GF-D8 (cell line): ENCODE measurements at places on chromosomes 1 and 21.

DNA sequence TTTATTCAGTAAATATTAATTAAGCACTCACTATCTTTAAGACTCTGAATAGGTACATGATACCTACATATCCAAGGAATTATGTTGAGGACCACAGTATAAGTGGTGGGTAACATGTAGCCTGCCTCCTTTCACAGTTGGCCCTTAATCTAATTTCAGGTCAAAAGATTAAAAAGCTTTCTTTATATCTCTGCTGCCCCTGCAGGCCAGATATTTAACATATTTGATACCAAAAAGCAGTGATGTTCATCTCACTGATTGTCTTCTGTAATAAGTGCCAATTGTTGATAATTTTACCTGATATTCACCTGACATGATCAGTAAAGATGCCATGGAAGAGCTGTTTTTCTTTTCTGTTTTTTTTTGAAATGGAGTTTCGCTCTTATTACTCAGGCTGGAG is 36.5 kb downstream of the RLF start:
- no peak for DNase-seq

GRCh38 chr1:39117899-39118450 is 86.5 kb upstream of the MACF1 start:
- no peak for DNase-seq

- DNase-seq: peak; percentile 64
Observed at GRCh38 chr1:203186446-203187303, at the start of gene CHI3L1. Gene CHI3L1, minus strand, starts transcription at chr1:203186704. Its CDS starts 81 bp downstream, at chr1:203186623.

- DNase-seq: no peak
Observed at GRCh38 chr21:39818557-39818956, 48.7 kb upstream of the PCP4 start.

DNA sequence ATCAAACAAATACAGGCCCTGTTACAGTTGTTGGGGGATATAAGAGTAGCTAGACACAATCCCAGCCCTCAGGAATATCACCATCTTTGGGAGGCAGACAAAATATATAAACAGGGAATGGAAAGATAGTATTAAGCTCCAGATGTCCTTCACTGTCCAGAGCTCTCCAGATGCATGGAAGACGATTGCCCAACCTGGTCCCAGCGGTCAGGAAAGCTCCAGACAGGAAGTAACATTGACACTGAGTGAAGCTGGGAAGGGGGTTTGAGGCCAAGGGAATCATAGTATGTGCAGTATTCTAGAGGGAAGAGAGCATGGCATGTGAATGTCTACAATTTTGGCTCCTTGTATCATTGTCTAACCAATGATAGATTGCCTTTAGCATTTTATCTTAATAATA is 173.9 kb upstream of the HOOK1 start:
- DNase-seq: no peak

GRCh38 chr1:20964540-20965484 is 177.7 kb upstream of the HP1BP3 start:
- DNase-seq: peak; percentile 62

GRCh38 chr1:15938628-15939161 is 37.2 kb downstream of the ZBTB17 start:
- DNase-seq: no peak

DNA sequence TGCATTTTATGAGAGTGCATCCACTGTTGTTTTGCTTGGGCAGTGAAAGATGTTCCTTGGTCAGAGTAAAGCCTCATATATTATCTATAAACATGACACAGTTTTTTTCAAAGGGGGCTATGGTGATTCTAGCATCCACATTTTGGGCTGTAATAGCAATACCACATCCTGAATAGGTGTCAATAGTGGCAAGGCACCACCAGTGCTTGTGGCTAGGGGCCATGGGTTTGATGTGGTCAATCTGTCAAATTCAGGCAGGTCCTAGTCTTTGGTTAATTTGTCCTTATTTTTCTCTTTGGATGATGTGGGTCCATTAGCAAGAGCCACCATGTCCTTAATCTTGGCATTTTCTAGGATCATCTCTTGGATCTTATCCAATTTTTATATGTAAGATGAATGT is 13.1 kb downstream of the CD1E start:
- no peak for DNase-seq

DNA sequence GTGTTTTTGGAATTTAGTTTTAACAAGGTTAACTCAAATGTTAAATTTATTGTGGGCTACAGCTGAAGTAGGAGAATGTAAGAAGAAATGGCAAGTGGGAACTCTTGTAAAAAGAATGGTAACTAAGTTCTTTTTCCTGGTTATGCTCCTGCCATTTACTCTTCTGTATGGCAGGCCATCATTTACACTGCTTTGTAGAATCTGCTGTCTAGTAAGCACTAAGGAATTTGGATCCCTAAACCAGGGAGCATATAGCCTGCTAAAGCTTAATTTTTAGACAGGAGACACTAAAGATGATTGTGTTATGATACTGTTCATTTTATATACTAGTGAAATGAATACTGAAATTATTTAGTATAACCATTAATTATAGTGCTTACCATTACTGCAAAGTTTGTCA is 85.3 kb downstream of the CAMTA1 start:
- DNase-seq: no peak

DNA sequence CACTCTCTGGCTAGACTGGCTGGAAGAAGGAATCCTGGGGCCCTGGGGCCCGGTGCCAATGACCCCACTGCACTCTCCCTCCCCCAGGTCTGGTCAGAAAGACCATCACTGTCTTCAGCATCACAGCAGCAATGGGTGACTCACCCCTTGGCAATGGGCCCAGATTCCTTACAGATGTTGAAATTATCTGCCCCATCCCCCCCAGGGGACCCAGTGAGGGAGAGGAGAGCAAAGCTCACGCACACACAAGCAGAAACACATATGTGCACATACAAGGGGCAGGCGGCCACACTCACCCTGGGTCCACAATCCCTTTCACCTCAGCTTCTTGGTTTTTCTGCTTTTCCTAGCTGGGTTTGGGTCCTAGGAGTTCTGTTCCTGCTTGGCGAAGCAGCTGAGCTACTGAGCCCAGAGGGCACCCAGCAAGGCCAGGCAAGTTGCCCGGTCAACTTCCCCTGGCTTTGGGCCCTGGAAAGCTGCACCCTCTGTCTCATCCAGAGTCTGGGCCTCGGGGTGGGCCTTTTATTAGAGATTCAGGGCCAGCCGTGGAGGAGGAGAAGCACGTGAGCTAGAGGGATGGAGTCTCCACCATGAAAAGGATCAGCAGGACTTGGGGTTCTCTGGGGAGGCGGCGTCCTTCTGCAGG is 2.6 kb downstream of the COL16A1 start:
- no peak for DNase-seq

DNA sequence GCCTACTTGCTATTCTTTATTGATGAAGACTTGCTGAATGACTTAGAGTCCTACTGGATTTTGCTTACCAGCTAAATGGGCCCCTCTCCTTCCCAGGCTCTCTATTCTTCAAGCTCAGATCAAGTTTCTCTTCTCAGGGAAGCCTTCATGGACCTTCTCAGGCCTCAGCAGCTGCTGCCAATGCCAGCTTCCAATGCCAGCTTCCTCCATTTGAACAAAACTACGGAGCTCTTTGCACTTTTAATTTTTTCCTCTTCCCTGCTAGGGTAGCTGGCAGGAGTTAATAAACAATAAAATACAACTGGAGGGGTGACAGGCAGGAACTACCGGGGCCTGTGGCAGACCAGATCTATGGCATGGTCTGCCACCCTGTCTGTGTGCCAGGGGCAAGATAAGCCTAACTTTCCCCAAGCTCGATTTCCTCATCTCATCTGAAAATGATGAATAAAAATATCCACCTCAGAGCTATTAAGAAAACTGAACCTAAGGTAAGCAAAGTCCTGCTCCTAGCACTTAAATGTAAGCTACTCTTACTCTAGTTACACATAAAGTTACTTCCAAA is 995 bp upstream of the IPO13 start:
- no peak for DNase-seq

DNA sequence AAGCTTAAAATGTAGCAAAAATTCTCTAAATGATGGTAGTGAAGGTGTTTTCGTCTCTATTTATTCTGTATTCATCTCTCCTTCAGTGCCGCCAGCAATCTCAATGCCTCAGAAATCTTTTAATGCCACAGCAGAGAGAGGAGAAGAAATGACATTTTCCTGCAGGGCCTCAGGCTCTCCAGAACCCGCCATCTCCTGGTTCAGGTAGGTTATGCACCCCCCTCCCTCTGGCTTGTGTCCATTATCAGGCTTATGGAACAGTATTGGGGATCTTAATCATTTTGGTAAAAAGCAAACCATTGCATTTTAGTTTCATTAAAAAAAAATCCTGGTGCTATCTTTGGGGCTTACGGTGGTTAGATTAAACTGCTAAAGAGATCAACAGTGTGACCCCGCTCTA is 326.1 kb downstream of the NCAM2 start:
- DNase-seq: no peak

- DNase-seq: no peak
Observed at GRCh38 chr1:37434292-37435225, 39.8 kb upstream of the ZC3H12A start.

GRCh38 chr1:33610391-33610790 is 137.9 kb downstream of the ZSCAN20 start:
- DNase-seq: no peak

GRCh38 chr1:3831689-3832088 is 25.3 kb downstream of the CEP104 start:
- no peak for DNase-seq

DNA sequence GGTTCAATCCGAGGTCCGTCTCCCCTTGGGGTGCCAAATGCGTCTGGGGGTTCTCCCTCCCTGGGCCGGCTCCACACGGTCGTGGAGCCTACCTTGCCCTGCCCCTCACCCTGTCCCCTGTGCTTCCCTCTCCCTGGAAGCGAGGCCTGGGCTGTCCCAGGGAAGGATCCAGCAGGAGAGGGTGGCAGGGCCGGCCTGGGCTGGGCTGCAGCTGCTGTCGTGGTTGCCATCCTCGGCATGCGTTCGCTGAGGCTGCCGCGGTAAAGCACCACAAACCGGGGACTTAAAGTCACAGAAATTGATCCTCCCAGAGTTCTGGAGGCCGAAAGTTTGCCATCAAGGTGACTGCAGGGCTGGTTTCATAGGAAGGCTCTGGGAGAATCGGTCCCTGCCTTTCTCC is 123.0 kb upstream of the TMPRSS2 start:
- no peak for DNase-seq

DNA sequence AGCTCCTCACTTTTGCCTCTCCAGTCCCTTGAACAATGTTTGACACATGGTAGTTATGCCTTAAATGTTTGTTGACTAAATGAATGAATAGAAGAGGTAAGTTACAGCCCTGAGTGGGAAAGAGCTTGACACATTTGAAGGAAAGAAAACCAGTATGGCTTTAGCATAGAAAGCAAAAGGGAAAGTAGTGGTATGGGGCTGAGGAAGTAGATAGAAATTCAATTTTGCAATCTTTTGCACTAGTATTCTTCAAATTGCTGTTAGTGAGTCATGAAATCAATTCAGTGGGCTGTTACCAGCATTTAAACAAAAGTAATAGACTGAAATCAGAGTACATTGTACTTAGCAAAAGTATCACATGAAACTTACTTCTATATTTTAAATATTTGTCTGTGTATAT is 21.1 kb downstream of the PLA2G4A start:
- DNase-seq: no peak

DNA sequence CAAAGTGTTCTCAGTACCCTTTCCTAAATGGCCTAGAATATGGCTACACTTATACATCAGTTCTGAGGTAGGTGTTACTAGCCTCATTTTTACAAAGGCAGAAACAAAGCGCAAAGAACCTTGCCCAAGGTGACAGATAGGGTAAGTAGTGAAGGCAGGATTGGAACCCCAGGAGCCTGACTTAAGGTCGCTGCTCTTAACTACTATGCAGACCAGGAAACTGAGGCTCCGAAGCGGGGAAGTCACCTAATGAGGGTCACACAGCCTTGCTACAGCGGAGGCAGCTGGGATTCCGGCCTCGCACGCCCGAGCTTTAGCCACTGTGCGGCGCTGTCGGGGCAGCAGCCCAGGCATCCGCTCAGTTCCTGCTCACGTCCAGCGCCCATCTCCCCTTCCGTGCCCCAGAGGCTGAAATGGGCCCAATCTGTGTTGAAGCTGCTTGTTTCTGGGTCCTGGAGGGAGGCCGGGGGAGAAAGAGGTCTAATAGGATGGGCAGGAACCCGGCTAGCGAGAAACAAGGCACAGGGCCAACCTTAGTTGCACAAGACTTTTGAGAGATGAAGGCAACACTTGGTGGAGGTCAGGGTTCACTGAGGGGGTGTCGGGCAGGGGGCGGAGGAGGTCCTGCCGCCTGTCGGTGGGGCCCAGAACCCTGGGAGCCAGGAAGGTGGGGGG is 1.4 kb upstream of the FOXD2 start:
- no peak for DNase-seq

DNA sequence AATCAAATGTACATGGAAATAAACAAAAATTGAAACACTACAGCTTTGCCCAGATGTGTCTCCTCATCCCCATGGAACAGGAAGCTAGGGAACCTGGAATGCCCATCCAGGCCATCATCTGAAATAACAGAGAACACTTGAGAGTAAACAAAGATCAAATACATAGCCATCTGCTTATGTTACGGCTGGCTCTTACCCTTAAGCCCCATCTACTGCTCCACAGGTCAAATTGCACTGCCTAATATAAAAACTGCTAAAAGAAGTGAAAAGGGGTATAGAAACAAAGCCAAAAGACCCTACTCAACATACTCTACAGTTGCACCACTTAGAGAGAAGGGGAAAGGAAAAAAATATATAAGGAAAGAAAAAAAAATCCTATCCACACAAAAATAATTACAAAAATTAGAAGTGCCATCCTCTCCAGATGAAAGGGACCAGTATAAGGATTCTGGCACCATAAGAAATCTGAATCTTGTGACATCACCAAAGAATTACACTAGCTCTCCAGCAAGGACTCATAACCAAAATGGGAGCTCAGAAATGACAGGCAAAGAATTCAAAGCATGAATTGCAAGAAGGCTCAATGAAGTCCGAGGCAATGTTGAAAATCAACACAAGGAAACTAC is 26.9 kb downstream of the OR6Y1 start:
- no peak for DNase-seq

DNA sequence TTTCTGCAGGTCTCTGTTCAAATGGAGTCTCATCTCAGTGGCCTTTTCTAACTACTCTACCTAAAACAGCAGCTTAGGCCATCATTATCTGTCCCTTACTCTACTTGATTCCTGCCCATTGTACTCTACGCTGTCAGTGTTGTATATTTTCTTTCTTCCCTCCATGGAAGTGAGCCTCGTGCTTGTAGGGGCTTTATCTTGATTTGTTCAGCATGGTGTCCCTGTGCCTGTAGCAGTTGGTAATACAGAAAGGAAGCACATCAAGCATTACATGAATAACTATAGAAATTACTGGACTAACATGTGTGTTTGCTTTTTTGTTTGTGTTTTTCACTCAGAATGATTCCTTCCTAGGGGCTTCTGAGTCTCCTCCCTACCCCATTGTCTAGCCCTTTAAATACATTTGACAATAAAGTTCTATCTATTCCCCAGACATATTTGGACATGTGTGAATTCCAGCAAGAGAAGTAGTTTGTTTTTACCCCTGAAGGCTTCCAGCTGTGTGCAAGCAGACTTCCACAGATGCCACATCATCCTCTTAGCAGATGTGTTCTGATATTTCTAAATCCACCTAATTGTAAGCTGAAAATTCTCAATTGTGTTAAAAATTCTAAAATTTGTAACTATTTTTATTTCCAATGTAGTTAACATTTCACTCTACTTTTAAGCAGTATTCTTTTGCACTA is 40.3 kb downstream of the PRMT2 start:
- DNase-seq: no peak
